ENCODE measurements at places on chromosomes 1 and 21.
A peak's percentile ranks its signal among the peaks of the same experiment; 100 is the strongest.

DNA sequence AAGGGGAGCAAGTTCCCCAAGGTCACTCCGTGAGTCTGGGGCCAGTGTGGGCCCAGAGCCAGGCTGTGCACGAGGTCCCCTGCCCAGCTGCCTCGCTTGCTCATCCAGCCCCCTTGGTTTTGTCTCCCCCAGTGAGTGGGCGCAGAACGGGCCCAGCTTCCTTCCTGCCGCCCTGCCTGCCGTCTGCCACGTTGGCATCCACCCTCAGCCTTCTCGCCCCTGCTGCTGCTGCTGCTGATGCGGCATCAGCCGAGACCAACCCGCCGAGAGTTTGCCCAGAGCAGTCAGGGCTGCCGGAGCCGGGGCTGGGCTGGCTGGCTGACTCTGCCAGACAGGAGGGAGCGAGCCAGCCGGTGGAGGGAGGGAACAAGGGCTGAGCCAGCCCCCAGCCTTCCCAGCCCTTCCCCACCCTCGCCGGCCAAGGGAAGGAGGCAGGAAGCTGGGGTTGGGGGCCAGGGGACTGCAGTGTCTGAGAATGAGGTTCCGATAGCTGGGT, 31.4 kb upstream of the WASF2 start:
- no peak for DNase-seq

- DNase-seq, result peak; percentile 69
Measured at GRCh38 chr1:156797212-156797871, 19.3 kb downstream of the SH2D2A start.

DNA sequence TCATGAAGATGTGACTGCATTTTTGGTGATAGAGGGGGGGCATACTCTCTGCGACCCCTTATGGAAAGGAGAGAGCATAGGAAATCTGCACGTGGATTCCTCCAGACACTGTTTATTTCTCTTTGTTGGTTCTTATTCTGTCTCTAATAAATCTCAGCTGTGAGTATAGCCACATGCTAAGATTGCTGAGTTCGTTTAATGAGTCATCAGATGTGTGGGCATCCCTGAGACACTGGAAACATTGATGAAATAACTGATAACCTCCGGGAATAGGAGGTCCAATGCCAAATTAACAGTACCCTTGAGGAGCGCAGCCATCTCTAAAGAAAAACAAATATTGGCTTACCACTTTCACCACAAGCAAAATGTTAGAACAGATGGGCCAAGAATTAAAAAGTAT, 880.2 kb upstream of the NEGR1 start:
- DNase-seq, result no peak

DNA sequence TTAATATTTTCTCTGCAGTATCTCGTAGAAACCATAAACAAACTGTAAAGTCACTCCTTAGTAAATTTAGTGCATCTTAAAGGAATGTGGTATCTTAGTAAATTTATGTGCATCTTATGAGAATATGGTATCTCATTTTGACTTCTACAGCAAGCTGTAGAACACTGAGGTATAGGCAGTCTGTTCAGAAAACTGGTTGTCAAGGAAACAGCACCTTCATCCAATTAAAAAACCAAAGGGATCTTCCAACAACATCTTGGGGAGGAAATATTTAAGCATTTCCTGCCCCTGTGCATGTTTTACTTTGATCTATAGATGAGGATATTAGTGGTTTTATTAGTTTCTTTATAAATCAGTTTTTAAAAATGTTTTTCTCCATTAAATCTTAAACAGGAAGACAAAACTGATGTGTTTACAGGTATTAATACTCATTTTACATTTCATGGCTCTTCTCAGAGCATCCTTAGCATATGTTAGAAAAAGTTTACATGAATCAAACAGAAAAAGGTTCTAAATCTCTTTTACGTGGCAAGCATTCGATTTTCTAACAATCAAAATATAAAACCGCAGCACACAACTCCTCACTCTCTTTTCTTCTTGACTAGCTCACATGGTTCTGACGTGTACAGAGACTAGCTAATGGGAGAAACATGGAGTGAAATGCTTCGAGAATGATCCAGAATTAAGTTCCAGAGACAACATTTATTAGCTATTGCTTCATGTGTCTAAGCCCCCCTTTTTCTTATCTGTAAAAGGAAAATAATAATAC, 668.8 kb downstream of the PTPRC start:
- no peak for DNase-seq

DNA sequence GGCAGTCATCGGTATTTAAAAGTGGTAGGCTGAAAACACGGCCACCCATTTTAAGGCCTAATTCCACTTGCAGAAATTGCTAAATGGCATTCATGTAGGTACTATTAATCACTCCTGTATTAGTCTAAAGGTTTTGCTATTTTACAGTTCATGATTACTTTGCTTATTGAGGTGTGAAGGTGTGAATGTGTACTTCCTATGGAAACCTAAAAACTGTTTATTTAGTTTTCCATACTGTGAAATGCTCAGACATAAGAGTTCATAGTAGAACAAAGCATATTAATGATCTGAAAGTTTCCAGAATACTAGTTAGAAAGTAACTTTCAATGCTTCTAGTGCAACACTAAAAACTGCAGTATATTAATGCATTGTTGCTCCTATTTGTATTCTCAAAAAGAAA, 69.8 kb downstream of the ITGB3BP start:
- no peak for DNase-seq

DNA sequence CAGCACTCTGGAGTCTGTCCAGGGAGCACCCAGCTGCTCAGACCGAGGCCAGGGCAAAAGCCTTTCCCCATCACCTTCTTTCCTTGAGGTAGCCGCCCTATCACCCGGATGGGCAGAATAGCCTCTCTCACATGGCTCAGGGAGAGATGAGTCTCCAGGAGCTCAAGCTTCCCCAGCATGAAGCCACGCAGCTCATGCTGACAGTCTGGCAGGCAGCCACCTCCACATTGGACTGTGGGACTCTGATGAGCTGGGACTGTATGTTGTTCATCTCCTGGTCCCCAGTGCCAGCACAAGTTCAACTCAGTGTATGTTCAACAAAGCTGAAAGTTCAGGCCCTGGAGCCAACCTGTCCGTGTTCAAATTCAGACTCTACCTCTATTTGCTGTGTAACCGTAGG, 75.2 kb upstream of the ZC3H12A start:
- DNase-seq, result no peak

DNA sequence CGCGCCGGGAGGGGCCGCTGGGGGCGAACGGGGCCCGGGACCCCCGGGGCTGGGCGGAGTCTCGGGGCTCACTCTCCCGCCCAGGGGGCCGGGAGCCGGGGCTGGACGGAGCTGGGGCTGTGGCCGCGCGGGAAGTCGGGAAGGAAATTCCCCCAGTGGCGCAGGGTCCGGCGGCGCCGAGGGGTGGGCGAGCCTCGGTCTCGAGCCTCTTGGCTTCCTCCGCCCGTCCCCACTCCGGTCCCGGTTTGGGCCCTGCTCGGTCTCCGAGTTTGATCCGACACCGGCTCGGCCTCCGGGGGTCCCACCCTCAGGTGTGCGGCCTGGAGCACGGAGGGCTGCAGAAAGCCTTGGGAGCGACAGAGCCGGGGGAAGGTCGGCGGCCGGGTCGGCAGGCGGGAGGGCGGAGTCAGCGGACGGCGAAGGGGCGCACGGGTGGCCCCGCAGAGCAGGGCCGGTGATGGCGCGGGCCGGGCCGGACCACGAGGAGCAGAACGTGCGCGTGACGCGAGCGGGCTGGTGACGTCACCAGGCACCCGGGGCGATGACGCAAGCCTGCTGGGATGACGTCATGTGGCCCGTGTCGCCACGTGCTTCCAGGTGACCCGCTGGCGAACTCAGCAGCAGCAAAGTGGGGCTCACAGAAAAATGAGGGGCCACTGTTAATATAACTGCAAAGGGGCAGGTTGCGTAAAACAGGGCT, 610 bp upstream of the HES4 start:
- peak; percentile 88 for DNase-seq

DNA sequence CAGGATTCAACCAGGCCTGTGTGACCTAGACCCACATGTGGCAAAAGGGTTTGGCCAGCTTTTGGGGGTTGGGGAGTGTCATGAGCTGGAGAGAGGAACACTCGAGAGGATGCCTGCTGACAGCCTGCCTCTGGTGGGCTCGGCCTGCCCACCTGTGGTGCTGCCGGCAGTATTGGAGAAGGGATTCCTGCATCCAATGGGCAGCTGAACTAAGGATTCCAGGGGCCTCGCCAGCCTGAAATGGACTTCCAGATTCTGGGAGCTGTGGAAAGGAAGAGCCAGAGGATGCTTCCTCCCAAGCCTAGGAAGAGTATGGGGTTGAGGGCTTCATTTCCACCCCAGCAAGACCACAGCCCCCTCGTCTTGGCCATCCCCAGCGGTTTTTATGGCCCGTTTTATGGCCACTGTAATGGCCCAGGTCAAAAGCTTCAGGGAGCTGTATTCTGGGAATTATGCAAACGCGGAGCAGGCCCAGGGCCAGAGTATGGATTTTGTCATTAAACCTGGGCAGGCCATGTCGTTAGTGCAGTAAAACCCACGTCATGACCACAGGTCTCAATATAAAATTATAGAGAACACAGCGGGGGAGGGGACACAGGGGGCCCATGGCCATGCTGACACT, 63.6 kb downstream of the TMEM53 start:
- no peak for DNase-seq

- DNase-seq, result no peak
Measured at GRCh38 chr1:27103498-27103897, 51.4 kb downstream of the SLC9A1 start.

DNA sequence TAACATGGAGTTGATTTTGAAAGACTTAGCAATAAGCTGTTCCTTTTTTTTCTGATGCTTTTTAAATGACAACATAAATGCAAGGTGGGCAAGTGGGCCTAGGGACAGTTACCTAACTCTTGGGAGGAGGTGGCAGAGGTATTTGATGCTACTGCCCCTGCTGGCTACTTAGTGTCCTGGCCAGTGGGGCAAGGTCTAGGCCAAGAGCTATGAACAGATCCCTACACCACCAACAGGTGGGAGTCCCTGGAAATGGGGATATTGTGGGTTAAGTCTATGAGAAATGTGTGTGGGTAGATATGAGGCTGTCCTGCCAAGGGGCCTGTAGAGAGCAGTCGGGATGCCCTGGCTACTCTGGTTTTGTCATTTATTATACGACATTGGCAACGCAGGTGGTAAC, 31.3 kb upstream of the B3GALT5 start:
- DNase-seq, result no peak

DNA sequence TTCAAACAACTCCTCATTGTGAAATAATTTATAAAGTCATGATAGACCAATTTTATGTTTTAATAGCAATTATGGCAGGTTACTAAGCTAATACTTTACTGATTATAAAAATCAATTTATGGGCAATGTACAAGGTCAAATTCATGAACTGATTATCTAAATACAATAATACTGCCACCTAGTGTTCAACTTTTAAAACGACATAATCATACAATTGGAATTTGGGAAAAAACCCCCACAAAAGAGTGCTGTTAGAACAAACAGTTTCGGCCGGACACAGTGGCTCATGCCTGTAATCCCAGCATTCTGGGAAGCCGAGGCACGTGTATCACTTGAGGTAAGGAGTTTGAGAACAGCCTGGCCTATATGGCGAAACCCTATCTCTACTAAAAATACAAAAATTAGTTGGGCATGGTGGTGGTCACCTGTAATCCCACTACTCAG, 14.0 kb downstream of the GTF2B start:
- no peak for DNase-seq
